ENCODE measurements at places on chromosomes 2 and 18.

DNA sequence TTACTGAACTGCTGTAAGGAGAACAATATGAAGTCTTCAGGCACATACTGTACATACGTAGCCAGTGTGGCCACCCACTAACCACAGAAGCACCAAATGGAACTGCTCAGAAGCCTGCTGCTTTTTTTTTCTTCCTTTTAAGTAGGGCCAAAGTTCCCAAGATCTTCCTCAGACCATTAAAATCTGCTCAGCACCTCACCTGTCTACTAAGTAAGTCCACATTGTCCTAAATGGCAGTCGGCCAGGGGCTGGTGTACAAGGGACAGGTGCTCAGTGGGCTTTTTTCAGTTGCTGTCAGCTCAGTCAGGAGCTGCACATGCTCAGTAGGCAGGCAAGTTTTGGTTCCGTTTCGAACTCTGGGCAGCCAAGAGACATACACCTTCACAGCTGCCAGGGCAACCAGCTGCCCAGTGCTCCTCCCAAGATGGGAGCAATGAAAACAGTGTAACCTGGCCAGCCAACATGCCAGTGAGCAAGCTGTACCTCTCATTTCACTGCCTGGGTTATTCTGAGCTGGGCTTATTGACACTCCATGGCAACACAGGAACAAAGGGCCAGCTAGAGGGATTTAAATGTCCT lies 86.1 kb downstream of the ACVR1 start:
- no peak for DNase-seq

DNA sequence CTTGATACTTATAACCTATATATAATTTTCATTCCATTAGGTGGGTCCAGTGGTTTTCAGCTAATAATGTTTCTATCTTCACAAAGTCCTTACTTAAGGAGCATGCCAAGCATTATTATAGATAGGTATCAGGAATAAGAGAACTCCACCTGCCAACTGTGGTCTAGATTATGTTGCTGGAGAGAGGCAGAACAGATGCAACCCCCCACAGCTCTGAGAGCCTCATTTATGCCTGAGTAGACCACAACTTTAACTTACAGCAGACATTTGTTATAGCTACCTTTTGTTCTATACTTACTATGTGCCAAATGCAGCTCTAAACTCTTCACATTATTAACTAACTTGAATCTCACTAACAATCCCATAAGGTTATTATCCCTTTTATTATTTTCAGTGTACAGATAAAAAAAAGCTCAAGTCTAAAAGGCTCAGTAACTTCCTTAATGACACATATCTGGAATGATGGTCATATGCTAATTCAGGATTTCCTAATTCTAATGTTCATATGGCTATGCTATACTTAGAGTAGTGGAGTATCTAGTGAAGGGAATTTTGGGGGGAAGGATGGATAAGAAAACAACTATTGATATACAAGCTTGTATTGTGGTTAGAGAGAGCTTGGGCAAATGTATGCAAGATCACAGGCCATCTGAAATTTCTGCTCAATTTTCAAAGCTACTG lies 119.1 kb upstream of the RND3 start:
- DNase-seq: peak; percentile 74

DNA sequence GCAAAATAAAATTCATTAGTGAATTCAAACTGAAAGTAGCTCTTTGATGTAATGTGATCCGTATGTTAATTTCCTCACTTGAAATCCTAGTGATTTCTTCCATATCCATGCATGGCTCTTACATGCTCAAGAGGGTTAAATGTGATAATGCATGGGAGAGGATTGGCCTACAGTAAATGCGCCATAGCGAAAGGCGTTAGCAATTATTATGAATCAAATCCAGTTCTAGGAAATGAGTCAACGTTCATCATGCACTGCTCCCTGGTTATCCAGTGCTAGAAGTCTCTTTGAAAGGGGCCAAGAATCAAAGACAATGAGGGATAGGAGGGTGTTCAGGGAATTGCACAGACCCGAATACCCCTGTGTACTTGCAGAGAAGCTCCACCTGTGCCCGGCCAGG lies 101.4 kb upstream of the RASGRP3 start:
- no peak for DNase-seq

DNA sequence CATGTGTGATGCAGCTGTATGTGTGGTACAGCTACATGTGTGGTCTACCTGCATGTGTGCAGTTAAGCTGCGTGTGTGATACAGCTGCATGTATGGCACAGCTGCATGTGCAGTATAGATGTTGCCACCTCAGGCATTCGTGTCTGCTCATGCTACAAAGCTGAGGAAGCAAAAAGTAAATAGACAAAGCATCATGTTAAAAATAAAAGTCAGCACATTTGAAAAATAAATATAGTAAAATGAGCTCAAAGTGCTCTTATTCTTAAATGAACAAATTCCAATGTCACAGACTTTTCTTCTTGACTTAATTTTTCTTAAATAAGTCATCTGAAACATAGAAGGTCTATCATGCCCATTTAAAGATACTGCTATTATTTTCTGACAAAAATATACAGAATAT lies 519.3 kb upstream of the SOX11 start:
- no peak for DNase-seq

- no peak for DNase-seq
These were observed 15.7 kb upstream of the MBP start for GRCh38 chr18:77148289-77148688.

DNA sequence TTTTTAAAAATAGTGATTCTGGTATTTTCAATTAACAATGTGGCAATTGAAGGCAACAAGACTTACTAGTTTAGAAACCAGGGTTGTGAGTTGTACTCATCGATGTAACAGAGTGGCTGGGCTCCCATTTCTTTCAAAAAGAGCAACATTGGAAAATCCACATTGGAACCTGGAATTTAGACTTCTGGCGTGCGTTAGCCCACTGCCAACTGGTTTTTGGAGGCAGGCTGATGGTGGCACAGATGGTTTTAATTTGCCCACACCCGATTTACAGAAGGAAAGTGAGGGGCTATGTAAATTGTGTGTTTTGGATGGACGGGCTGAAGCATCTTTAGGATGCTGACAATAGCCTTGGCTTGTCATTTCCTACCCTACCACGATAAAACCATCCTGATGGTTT lies 66.3 kb downstream of the TRPM8 start:
- no peak for DNase-seq

- no peak for DNase-seq
These were observed 111.4 kb upstream of the GATA6 start for GRCh38 chr18:22057908-22058527.

DNA sequence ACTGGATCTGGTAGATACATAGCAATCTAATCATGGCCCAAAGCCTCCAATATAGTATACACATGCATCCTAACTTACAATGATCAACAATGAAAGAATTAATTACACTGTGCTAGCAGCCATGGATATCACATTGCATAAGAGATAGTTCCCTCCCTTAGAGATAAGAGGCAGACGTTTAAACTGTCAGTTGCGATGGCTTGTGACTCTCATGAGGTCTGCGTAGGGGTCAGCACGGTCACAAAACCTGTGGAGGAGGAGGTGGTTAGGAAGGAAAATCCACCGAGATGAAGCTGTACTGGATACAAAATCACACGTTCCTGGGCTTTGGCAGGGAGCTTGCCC lies 800 bp upstream of the RALB start:
- DNase-seq: no peak

GRCh38 chr2:156452971-156453370 lies 16.8 kb downstream of the GPD2 start:
- DNase-seq: no peak

DNA sequence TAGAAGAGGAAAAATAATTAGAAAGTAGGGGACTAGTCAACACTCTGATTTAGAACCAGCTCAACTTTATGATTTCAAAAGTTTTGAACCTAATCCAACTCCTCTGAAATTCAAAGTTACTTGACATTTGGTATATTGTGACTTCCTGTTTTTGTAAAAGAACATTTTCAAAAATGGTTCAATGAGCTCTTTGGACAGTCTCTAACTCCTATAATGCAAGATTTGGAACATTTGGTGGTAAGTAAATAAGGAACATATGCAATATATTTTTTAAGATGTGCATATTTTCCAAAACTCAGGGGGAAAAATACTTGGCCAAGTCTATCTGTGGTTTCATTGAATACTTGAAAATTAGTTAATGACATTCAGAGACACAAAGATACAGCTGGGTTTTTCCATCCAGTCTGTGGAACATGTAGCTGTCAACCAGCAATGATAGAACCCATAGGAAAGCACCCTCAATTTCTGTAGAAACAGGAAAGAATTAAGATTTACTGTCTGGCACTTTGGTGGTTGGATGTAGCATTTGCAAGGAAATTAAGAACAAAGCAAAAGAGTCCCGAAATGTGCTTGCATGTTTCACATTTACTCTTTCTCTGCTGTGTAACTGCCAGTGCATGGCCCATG lies 17.0 kb upstream of the ANKRD44 start:
- DNase-seq: no peak

DNA sequence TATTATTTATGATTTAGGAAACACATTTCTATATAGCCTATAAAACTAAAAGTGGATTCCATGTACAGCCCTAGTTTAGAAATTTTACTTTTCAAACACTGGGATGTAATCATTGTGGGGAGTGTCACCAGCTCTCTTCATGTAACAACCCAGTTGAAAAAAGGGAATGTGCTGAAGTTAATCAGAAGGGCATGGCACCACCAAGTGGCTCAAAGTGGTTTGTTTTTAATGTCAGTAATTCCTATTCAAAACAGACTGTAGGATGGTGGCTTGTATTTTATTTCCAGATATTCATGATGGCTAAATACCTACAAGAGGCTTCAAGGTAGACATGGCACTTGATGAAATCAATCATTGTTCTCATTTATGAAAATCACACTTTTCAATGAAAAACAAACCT lies 58.1 kb upstream of the TMEM182 start:
- peak; percentile 23 for DNase-seq

- DNase-seq: no peak
These were observed 20.6 kb downstream of the CEP192 start for GRCh38 chr18:13011719-13012118.

DNA sequence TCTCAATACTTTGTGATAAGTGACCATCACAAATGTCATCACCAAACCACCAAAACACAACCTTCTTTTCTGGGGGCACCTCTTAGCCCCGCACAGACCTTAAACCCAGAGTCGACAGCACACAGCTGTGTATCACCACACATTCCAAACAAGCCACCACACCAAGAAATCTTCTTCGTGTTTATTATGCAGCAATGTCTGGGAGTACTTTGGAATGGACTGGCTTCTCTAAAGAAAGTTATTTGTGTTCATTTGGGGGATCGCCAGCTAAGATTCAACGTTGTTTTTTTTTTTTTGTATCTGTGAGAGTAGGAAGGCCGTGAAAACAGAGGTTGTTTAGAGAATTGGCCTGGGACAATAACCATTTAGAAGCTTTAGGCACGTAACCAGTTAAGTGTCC lies 1.1 kb upstream of the MTA3 start:
- DNase-seq: no peak

DNA sequence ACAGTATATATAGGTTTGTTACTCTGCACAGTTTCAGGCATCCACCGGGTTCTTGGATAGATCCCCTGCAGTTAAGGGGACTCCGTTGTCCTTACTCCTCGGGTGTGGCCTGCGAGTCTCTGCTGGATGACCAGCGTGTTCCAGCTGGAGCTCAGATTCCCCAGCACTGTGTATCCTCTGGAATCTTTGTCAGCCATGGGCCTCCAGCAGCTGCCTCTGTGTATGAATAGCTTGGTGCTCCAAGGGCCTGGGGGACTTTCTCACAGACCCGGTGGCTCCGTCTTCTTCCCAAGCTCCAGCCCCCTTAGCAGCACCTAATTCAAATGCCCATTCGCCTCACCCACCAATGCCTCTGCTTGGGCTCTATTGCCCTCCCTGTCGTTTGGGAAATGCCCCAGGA lies 6.3 kb downstream of the ANO7 start:
- no peak for DNase-seq

- peak; percentile 65 for DNase-seq
These were observed 426.5 kb downstream of the TMX3 start for GRCh38 chr18:68288408-68288807.

DNA sequence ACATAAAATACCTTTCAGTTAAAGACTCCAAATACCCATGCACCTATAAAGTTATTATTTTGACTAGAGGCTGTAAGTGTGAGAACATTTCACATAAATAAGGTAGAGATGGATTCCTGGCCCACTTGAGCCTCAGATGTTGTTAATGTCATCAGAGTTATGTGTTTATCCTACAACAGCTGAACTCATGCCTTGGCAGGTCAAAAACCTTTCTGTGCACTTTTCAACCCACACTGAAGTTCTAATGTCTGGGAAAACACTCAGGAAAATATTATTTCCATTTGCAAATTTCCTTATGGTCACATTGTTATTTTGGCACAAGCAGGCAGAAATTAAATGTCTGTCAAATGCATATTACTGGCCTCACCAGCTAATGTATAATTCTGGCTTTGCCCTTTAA lies 209.2 kb downstream of the LNPK start:
- no peak for DNase-seq

GRCh38 chr2:189402932-189403331 lies 38.3 kb upstream of the WDR75 start:
- DNase-seq: no peak

- no peak for DNase-seq
These were observed 7.3 kb upstream of the MLPH start for GRCh38 chr2:237479747-237480146.

GRCh38 chr2:223697316-223697891 lies 95.2 kb upstream of the SCG2 start:
- DNase-seq: no peak

DNA sequence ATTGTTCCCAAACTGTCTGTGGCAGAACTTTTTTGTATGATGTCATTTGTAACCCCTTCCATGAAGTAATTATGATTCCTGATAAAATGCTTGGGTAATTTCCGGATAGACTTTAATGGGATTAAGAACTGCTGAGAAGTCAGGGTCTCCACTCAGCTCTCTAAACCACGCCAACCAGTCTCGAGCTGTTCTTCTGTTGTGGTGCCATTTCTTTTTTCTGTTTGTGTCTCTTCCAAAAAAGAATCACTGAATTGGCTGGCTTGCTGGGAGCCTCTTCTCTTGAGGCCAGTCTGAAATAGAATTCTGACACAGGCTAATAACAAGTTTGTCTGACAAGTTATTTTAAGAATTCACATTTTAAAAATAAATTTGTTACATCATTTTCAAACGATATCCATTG lies 198.9 kb downstream of the BCL2 start:
- DNase-seq: no peak

DNA sequence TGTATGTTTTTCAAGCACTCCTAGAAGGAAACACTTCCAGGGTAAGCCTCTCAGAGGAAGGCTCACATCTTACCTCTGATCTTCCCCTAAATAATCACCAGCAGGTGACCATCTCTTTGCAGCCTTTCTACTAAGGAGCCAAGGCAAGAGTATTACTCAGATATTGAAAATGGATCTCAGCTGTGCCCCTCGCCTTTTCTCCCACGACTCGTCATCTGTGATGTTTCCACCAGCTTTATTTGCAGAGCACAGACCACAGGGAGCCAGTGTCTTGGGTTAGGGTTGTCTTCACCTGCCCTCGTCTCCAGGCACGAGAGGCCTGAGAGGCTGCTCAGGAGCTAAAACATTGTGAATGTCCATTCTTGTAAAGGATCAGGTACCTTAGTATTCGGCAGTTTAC lies 16.9 kb upstream of the SCLY start:
- DNase-seq: no peak

DNA sequence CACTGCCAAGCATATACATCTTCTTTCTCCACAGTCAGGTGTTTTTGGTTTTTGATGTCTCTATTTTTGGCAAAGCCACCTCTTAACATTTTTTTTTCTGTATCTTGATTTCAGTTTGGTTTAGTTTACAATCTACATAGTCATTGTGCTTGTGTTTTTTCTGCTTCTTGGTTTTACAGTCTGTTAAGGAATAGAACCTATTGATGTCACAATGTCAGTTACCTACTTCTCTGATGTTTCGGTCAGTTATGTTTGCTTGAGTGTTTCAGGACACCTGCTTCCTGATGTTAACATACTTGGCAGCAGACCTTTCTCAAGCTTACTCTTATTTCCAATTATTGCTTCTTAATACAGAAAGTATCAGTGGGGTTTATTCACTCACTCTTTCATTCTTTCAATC lies 253.3 kb downstream of the SPAG16 start:
- DNase-seq: no peak

All from NCI-H345 (cell line).